ENCODE measurements at places on chromosomes 2 and 18.
A peak's percentile ranks its signal among the peaks of the same experiment; 100 is the strongest.

- DNase-seq: no peak
Measured at GRCh38 chr2:144650907-144651306, 131.0 kb upstream of the ZEB2 start.

DNA sequence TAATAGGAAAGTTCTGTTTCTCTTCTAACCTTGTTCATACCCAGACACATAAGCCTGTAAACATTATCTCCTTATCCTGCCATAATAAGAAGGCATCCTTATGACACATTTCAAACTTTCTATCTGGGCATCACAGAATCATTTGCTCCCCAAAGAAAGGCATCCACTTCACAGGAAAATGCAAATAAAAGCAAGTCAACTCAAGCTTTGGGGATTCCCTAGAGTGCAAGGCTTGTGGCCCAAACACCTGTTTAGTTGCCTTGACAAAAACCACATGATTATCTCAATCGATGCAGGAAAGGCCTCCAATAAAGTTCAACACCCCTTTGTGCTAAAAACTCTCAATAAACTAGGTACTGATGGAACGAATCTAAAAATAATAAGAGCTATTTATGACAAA, 195.7 kb upstream of the GALNT5 start:
- DNase-seq: no peak

- DNase-seq: peak; percentile 72
Measured at GRCh38 chr2:240232961-240233884, 92.8 kb upstream of the OTOS start.

GRCh38 chr2:118658596-118659198, 188.8 kb downstream of the EN1 start:
- no peak for DNase-seq

DNA sequence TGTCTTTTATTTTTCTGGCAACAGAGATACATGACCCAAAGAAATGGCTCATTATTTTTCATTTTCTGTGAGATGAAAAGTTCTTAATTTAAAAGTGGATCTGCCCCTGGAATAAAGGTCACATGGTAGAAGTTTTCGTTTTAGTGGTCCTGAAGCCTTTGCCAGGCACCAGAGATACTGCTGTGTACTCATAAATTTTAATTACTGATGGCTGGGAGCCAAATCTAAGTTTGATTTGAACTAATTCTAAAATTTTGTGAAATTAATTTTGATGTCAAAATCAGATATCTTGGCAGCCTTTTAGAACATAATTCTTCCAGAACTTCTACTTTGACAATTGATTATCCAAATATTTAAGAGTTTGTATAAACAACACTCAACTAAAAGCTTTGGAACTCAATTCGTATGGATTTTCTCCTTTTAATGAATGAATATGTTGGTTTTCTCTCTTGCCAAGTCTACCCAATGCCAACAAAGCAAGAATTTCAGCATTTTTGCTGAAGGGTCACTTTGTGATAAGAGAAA, 128.5 kb upstream of the SP5 start:
- no peak for DNase-seq

DNA sequence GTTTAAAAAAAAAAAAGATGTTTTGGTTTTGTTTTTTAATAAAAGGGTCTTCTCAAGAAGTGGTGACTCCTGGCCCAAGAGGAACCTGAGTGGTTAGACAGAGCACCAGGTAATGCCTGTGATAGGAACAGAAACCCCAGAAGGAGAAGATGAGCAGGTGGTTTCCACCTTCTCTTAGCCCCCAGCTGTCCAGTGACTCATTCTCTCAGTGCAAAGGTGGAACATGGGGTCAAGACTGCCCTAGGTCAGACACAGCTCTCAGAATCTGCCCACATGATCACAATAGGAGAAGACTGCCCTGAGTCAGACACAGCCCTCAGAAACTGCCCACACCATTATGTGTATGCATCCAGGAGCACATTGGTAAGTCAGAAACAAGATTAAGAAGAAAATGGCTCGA, 61.8 kb downstream of the TBC1D8 start:
- DNase-seq: peak; percentile 13

DNA sequence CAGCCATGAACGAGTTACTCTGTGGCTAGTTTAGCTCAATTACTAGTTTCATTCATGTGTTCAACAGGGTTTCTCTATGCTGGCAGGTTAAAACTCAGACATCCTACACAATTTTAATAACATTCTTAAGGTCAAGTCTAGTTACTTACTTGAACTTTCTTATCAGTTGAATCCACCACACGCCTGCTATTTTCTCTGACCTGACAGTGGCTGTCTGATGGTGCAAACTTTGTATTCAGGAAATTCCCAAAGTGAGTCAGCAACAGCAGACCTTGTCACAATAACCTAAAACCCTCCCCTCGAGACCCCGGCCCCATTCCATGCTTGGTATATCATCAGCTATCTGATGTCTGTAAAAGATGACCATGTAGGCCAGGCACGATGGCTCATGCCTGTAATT, 20.8 kb upstream of the CIDEA start:
- DNase-seq: no peak

DNA sequence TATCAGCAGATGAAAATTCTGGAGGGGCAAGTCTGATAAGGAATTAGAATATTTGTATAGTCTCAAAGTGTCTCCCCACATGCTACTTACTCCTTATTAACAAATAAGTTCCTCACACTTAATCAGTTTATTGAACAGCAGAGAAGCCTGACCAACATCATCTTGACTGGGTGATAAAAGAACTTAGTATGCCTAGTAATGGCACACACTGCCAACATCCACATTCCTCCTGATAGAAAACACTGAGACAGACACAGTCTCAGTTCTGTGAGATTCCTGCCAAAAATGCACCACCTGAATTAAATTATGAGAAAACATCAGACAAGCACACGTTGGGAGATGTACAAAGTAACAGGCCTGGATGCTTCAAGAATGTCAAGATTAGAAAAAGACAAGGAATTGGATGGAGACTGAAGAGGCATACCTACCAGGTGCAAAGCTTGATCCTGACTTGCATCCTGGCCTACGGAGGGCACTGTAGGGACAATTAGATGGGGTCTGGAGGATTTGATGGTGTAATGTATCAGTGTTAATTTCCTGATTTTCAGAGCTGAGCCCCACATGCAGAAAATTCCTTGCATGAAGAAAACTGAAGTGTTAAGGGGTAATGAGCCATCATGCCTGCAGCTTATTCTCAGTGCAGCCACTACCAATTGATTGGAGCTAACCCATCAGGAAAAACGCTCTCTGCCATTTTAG, 200.4 kb upstream of the SH3BP4 start:
- no peak for DNase-seq

DNA sequence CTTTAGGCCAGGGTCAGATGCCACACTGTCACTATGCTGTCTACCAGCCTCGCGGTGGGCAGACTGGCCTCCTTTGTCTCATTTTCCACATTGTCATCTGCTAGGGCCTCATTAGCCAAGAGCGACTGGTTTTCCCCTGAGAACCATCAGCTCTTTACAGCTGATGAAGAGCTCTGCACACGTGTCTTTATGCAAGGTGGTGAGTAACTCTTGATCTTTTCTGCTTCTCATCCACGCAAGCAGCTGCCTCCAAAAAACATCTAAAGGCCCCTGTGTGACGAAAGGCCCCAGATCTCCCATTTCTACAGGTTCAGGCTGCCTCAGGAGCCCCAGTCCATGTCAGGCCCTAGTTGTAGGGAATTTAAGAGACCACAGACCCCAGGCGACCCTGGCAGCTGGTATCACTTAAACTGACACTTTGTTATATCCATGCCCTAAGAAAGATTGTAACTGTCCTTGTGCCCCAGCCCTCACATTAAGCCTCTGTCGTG, 52.9 kb downstream of the DPYSL5 start:
- DNase-seq: no peak

DNA sequence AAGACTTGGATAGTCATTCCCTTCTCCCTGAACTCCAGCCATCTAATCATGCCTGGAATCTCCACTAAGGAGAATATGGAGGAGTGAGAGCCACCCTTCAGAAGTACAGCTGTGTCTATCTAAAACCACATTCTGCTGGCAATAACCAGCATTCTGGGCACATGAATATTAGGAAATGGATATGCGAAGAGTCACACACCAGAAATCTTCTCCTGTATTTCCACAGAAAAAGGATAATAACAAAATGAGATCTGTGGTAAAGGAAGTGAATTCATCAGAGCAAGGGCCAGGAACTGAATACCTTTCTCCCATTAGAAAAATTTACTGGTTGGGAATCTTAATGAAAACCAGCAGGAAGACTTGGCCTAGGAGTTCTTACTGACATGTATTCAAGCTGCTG, 218.8 kb downstream of the SCG2 start:
- no peak for DNase-seq

GRCh38 chr2:38740851-38741731, 10.1 kb downstream of the SRSF7 start:
- DNase-seq: no peak
